OCI-LY7 (cell line): ENCODE measurements at places on chromosomes 1 and 21.
A peak's percentile ranks its signal among the peaks of the same experiment; 100 is the strongest.

DNA sequence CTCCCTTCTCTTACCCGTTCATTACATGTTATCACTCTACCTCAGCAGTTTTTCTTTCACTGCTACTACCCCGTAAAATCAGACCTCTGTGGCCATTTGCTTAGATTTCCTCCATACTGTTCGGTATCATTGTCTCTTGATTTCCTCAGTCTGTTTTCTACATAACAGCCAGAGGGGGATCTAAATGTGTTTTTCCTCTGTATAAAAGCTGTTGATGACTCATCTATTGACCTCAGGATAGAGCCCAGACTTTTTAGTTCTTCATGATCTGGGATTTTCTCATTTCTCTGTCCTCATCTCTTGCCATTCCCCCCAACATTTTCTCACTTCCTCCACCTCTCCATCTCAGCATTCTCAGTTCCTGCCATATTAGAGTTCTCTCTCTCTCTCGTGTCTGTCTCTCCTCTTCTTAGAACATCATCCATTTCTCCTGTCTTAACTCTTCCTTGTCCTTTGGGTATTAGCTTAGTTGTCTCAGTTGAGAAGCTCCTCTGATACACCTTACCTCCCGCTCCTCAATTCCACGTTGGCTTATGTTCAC, 10.5 kb downstream of the OTUD3 start:
- no peak for DNase-seq

DNA sequence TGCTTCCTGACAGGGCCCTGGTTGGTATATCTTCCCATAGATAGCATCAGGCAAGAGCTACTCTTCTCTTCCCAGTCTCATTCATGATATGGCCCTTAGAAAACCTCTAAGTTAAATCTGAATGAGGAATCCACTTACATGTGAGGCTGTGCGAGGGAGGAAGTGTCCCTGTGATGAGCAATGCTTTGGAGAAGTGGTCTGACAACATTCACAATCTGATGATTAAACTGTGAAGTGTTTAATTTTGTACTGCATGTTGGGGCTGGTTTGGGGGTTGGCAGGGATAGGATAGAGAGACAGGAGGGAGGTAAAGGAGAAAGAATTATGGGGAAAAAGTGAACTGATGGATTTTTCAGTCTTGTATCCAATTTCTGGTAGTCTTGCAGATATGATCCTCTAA, 421.2 kb upstream of the DAB1 start:
- no peak for DNase-seq

DNA sequence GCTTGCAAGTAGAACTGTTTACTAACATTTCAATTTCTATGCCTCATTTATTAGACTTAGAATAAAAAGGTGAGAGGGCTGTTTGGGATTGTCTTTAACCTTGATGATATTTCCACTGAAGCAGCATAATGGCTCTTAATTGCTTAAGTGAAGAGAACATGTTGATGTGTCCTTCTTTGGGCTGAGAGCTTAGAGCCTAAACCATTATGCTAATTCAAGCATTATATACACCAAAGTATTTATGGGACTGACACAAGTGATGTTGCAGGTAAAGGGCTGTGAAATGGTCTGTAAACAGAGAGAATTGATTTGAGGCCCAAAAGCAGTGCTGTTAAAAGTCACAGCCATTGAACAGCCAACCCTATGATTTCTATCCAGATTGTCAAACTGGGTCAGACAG, 113.9 kb downstream of the ATG4C start:
- no peak for DNase-seq

DNA sequence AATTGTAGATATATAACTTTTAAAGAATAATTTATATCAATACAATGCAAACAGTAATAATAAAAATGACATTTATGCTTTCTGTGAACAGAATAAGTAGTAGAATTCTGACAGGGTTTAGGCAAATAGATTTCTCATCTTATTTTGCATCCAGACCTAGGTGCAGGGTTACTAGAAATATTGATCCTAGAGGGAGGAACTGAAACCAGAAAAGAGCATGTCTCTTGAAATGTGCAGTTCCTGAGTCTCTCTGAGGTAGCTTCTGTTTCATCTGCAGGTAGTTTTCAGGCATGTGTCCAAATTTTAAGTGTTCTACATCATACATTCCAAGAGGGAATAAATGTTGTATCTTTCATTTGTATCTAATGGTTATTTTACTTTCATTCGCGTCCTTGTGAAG, 631.9 kb upstream of the ADGRL4 start:
- peak; percentile 10 for DNase-seq

DNA sequence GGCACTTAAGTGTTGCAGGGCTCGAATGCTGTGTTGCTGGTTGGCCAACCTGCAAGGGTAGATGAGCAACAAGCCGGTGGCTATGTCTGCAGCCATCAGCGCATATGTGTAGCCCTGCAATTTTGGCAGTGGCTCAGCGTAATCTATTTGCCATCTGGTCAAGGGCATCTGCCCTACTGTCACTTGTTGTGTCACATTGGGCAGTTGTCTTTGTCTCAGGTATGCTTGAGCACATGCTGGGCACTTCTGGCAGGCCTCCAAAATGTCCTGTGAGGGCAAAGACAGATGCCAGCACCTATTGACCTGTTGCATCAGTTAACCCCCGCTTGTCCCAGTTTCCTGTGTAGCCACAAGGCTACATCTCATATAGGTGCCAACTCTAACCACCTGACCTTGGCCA, 111.8 kb downstream of the GDAP2 start:
- no peak for DNase-seq

GRCh38 chr1:1094981-1095380, 20.9 kb upstream of the RNF223 start:
- no peak for DNase-seq

GRCh38 chr1:178498896-178499675, 2.3 kb upstream of the CLEC20A start:
- no peak for DNase-seq

GRCh38 chr1:6108476-6108875, 62.8 kb downstream of the KCNAB2 start:
- no peak for DNase-seq

DNA sequence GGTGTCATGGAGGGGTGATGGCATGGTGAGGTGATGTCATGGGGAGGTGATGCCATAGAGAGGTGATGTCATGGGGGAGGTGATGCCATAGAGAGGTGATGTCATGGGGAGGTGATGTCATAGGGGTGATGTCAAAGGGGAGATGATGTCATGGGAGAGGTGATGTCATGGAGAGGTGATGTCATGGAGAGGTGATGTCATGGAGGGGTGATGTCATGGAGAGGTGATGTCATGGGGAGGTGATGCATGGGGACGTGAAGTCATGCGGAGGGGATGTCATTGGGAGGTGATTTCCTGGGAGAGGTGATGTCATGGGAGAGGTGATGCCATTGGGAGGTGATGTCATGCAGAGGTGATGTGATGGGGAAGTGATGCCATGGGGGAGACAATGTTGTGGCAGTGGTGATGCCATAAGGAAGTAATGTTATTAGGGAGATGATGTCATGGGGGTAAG, 92.1 kb upstream of the C1orf174 start:
- peak; percentile 48 for DNase-seq

DNA sequence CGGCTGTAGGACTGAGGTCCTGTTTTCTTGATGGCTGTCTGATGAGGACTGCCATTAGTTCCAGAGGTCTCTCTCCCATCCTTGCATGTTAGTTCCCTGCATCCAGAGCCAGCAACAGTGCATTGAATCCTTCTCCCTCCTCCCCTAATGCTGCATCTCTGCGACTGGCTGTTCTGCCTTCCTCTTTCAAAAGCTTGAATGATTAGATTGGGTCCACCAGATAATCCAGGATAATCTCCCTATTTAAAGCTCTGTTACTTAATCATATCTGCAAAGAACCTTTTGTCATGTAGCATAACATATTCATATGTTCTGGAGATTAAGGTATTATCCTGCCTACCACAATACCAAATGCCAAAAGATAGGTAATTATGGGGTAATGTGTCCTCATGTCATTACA, 377.5 kb downstream of the GPATCH2 start:
- no peak for DNase-seq

DNA sequence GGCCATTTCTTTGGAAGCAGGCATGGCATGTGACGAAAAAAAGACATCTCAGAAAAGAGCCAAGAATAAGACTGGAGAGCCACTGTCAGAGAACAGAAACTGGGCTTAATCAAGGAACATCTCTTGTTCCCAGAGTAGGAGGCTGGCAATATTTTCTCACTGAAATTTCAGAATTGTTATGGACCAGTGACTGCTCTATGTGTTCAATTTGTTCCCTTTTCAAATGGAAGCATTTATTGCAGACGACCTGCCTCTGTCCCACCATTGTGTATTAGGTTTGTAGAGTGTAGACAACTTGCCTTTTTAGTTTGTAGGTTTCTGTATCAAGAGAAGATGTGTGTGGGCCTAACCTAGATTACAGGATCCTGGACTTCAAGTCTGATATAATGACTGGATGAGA, 18.7 kb downstream of the PSMG1 start:
- no peak for DNase-seq

DNA sequence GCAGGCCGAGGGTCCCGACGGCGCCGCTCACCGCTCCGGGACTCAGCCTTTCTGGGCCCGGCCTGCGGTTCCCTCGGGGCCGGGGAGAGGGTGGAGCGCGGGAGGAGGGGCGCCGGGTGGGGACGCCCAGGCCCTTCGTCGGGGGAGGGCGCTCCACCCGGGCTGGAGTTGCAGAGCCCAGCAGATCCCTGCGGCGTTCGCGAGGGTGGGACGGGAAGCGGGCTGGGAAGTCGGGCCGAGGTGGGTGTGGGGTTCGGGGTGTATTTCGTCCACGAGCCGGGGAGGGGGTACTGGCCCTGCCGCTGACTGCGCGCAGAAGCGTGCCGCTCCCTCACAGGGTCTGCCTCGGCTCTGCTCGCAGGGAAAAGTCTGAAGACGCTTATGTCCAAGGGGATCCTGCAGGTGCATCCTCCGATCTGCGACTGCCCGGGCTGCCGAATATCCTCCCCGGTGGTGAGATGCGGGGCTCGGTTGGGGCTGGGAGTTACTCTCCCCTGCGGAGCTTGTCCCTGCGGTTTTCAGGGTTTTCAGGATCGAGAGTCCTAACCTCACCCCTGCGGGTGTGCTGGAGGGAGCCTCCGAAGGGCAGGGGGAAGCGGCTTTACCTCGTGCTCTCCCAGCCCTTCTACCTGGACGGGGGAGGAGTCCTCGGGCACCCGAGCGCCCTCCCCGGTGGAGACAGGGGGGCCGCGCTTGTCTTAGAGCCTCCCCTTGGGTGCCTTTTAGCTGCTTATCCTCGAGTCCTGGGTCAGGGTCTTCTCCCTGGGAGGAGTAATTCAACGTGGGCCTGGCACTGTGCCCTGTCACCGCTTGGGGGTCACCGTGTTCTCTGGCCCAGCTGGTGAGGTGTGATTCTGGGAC, 2.1 kb downstream of the SAMD11 start:
- no peak for DNase-seq

DNA sequence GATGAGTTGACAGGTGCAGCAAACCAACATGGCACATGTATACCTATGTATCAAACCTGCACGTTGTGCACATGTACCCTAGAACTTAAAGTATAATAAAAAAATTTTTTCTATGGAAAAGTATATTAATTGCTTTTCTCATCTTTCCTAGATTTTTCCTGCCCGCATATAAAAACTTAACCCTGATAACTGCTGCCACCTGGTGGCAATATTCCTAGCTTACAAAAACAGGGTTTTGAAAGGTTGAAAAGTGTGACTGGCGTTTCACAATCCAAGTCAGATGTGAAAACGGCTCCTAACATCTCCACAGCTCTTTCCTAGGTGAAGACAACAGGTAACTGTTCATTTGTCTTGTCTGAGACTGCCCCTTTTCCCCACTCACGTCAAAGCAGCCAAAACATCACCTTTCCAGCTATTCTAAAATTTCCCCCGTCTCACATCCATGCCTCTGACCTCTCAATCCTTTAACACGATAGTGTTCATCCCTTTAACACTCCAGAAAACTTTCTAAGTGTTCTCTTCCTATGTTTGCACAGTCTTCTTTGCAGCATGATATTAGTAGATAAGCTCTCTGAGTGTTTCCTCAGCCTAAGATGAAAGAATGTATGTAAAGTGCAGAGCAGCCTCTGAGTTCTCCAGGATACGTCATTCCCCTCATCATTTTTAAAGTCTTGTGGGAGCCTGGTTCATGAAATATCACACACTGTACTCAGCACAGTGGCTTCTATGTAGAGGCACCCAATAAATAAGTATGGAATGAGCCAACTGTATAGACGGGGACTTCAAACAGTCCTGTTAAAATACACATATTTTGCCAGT, 27.5 kb downstream of the OVGP1 start:
- DNase-seq: peak; percentile 67

DNA sequence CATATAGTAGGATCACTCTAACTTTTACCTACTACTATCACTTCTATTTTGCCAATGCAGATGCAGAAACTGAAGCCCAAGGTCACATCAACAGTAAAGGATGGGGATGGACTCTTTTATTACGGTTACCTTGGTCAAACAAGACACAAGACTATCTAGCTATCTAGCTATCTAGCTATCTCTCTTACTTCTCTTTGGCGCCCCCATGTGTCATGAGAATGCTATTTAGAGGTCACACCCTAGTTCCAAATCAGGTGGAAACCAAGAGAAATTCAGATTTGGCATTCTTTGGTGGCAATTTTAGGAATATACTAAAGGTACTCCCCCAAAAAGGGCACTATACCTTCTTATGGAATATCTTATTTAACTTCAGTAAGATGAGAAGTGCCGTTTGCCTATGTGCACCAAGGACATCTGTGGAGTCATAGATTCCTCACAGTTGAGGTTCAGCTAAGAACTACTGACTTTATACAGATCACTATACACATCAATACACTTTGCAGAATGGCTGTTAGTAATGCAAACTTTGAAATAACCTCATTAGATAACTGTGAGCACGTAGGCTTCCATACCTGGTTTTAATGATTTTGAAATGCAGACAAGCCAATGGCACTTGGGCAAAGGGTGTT, 6.7 kb downstream of the ZNF648 start:
- DNase-seq: peak; percentile 62

DNA sequence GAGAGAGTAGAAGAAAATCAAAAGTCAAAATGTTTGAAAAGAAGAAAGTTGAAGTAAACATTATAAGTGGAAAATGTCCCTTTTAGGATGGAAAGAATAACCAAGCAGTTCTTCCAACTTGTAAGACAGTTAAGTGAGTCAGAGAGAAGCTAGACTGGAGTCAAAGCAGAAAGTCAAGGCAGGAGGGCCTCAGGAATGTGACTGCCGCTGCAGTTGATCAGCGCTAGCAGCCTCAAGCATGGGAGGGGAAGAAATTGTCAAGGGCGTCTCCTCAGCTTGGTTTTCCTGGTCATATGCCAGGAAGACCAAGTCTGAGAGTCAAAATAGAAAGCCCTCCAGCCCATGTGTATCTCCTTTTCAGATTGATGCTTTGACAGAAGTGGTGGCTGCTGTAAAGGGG, 23.2 kb downstream of the HAO2 start:
- DNase-seq: no peak

DNA sequence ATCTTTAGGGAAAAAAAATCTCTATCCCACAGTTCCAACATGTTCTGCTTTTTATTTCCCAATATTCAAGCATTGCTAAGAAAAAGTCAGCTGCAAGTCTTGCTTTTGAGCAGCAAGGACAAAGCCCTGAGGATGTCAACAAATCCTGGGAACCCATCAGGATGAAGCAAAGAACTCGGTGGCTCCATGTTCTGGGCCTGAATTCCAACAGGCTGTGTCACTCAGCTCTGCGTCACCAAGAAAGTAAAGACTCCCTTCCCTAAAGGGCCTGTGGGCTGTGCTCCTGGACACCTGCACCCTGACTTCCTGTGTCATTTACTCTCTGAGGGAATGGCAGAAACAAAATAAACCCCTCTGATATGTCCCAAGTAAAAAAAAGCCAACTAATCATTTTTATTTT, 95.5 kb downstream of the TIAM1 start:
- DNase-seq: no peak
